ENCODE measurements at places on chromosomes 7 and 10.

- peak; percentile 65 for DNase-seq
Measured at GRCh38 chr10:4981722-4982471, 18.7 kb downstream of the AKR1C1 start.

DNA sequence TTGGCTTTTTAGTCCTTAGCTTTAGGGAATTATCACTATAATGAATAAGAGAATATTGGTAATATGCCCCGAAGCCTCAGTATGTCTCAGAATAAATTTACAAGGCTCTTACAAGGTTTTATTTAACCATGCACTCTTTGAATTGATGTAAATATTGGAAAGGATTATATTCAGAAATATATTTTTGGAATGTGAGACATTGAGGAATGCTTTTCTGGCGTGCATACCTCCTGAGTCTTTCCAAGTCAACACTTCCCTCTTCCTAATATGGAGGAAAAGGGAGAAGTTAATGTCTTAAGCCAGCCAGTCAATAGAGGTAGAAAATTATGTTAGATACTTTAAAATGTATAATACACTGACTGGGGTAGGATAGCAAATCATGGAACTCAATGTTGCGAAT is 1.2 kb upstream of the OR2F1 start:
- no peak for DNase-seq

GRCh38 chr10:32073659-32074058 is 17.4 kb upstream of the KIF5B start:
- DNase-seq = no peak

DNA sequence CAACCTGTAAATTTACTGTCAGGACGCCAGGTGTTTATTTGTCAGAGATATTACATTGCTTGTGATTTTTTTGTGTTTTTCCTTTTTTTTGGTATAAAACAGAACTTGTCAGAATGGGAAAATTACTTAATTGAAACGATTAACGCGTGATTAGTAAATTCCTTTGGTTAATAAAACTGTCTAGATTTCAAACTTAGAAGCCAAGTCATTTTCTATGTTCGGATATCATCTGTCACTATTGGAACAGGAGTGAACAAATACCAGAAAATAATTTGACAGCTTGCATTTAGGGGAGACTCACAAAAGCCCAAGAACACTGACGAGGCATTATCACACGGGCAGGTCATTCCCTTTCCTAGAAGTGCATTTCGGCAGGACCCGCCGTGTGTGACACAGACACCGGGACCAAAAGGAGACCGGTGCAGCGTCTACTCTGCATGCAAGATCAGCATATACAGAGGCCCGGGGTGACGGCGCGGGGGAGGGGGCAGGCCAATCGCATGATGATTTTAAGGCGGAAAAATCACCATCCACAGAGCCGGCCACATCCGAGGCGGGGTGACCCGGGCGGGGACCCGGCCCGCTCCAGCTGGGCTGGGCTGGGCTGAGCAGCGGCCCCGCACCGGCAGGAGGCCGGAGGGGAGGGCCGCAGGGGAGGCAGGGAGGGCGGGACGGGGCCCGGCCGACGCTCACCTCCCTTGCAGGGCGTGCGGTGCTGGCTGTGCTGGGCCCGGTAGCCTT is 841 bp downstream of the GLUD1 start:
- peak; percentile 80 for DNase-seq

DNA sequence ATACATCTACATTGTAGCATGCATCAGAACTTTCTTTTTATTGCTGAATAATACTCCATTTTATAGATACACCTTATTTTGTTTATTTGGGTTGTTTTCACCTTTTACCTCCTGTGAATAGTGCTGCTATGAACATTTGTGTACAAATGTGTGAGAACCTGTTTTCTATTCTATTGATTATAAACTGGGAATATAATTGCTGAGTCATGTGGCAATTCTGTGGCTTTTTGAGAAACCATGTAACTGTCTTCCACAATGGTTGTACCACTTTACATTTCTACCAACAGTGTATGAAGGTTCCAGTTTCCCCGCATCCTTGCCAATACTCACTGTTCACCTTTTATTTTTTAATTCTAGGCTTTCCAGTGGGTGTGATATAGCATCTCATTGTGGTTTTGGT is 138.6 kb upstream of the MBL2 start:
- DNase-seq = no peak

GRCh38 chr10:22736134-22736533 is 21.8 kb upstream of the PIP4K2A start:
- DNase-seq = peak; percentile 64

DNA sequence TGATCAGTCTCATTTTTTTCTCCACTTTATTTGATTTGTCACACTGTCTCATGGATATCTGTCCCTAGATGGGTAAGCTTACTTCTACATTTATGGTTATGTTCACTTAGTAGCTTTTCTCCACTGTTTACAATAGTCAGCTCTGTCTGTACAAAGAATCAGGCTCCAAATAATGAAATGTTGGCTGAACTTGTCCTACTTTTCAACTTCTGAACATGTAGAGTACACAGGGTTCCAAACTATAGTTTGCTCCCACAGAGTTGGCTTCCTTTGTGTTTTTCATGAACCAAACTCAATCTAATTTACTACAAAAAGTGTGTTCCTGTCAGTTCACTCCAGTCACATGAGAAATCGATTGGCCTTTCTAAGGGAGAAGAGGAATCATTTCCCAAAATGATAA is 175.0 kb downstream of the CCDC71L start:
- DNase-seq = no peak

DNA sequence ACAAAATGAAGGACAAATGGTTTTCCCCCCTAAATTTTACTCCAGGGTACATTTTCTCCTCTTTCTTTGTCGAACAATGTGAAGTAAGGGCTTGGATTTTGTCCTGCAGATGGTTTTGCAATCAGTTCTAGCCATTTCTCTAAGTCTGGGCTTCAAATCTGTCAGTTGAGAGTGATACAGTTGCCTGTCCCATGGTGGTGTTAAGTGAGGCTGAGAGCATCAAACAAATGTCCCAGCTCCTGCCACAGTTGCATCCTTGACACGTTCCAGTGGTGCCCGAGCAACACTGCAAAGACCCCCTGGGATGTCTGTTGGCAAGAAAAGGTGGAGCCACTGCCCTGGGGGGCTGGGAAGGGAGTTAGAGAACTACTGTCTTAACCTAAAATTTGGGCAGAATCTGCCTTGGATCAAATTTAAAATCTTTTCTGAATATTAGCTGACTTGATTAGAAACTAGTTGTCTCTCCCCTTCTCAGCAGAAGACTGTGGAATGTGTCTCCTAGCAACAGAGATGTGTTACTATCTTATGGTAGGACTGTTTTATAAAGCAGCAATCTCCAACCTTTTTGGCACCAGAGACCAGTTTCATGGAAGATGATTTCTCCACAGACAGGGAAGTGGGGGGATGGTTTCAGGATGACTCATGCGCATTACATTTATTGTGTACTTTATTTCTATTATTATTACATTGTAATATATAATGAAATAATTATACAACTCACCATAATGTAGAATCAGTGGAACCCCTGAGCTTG is 102.0 kb upstream of the STEAP1B start:
- DNase-seq = no peak
